ENCODE measurements at places on chromosomes 5 and 9.
A peak's percentile ranks its signal among the peaks of the same experiment; 100 is the strongest.

GRCh38 chr9:115398996-115399395, 281.0 kb upstream of the TNC start:
- no peak for DNase-seq

- no peak for DNase-seq
These were observed 12.2 kb upstream of the SLC44A1 start for GRCh38 chr9:105232207-105232606.

- DNase-seq: no peak
These were observed 339.2 kb downstream of the ARL15 start for GRCh38 chr5:53971131-53971530.

GRCh38 chr5:56301069-56301468, 67.9 kb upstream of the ANKRD55 start:
- peak; percentile 19 for DNase-seq

GRCh38 chr5:8650186-8650585, 781.2 kb downstream of the MTRR start:
- DNase-seq: no peak

DNA sequence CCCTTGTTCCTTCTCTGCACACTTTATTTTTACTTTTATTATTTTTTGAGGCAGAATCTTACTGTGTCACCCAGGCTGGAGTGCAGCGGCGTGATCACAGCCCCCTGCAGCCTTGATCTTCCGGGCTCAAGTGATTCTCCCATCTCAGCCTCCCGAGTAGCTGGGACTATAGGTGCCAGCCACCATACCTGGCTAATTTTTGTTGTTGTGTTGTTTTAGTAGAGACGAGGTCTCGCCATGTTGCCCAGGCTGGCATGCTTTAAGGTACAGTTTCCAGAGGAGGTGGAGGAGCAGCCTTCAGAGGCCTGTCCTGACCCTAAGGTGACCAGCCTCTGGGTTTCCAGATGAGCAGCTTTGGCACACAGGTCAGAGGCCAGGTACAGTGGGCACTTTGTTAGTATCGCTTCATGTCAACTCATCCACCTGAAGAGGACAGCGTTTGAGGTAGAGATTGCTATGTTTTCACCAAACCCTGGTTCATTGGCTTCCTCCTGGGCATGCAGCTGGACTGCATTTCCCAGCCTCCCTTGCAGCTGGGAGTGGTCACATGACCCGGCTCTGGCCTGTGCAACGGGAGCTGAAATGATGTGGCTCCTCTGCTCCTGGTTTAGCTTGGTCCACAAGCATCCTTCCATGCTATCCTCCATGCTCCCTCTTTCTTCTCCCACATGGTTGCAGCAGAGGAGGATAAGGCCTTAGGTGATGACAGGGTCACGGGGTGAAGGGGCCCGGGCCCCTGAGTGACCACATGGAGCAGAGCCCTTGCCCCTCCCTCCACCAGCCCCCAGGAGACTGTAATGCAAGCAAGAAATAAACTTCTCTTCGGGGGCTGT, 139.3 kb upstream of the IER5L start:
- no peak for DNase-seq

- DNase-seq: peak; percentile 34
These were observed 32.2 kb upstream of the KCNIP1 start for GRCh38 chr5:170471551-170472178.

DNA sequence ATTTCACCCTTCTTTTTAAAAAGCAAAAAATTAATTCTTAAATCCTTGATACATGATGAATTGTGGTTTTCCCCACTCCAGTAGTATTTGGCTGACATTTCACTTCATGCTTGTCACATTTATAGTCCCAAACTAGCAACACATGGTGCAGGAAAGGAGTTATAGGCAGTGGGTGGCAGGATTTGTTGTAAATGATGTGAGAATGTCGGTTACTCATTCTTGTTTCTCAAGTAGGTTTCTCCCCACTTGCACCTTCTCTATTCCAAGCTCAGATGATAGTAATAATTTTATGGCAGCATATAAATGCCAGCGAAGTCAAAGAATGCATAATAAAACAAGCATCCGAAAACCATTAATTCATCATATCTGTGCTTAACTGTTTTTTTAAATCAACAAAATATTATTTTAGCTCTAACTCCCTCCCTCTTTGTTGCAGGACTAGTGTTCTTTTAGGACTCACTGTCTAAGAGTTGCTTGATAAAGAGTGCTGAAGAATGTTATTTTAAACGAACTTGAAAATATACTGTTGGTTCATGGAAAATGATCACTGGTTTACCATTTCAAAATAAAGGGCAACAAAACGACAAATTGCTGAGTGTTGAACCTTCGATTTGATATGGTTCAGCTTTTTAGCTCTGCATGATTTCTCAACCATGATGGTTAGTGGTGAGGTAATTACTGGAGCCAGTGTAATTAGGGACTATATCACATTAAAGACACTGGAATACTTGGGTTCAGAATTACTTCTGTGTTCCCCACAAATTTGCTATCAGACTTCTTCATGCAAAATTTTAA, 88.1 kb upstream of the ADAMTSL1 start:
- DNase-seq: no peak

DNA sequence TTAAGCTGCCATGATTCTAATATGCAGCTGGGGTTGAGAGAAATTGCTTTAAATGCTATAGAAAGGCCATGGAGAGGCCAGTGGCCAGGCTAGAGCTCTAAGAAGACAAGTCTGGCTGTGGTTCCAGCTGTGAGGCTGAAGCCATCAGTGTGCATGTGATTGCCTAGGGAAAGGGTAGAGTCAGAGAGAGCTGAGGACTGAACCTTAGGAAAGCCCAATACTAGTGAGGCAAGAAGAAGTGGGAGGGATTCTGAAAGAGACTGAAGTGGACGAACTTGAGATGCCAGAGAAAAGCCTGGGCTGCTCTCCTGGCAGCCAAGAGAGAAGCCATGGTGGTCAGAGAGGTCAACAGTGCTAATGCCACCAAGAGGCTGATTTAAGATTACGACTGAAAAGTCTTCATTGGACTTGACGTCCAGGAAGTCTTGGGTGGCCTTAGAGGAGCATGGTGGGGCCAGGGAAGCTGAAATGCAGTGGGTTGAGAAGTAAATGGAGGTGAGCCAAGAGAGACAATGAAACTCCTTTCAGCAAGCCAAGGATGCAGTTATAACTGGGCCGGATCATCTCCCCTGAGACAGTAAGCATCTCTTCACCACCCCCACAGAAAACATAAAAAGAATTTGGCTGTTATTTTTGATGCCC, 133.2 kb downstream of the TMEM174 start:
- DNase-seq: no peak

DNA sequence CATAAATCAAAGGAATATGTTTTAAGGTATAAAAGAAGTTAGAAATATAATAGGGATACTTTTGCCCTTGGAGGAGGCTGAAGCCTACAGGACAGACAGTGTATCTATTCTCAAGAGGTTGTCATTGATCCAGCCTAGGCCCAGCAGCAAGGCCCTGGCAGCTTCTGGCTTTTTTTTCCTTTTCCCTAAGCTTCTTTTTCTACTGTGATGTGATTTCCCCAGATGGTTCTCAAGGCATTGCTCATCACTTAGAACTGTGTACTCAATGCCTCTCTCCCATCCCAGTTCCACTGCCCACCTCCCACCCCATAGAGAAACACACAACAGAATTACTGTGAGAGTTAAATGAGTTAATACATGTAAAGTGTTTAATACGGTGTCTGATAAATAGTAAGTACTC, 88.6 kb downstream of the SLC44A1 start:
- no peak for DNase-seq

DNA sequence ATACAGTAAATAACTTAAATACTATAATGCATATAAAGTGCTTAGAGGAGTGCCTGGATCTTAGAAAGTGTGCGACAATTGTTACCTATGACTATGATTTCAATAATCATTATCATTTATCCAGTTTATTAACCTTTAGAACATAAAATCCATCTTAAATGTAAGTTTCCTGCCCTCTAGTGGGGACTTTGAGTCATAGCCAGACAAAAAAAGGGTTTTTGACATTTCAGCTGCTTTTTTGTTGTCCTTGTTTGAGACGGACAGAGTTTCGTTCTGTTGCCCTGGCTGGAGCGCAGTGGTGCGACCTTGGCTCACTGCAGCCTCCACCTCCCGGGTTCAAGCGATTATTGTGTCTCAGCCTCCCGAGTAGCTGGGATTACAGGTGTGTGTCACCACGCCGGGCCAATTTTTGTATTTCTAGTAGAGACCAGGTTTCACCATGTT, 9.7 kb upstream of the C9orf152 start:
- DNase-seq: peak; percentile 43

GRCh38 chr9:71146511-71146910, 25.1 kb upstream of the TRPM3 start:
- no peak for DNase-seq

- no peak for DNase-seq
These were observed 10.2 kb downstream of the SPATA9 start for GRCh38 chr5:95672641-95673040.

- DNase-seq: no peak
These were observed 92.1 kb upstream of the MAP1B start for GRCh38 chr5:72015103-72015548.

DNA sequence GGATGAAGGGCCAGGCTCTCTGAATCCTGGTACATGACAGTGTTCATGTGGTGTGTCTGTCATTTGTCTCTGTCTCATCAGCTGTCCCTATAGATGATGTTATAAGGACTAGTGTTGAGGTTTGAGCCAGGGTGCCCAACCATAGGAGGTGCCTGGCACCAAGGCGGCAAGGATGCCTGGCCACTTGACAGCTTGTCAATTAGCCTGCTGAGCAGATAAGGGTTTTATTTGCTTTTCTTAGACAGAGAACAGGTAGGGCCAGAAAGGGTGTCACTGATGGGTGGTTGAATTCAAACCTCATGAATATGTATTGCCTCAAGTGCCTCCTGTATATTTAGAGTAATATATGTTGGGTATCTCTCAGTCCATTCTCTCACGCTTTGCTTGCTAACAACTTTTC, 30.1 kb upstream of the AUH start:
- DNase-seq: no peak

DNA sequence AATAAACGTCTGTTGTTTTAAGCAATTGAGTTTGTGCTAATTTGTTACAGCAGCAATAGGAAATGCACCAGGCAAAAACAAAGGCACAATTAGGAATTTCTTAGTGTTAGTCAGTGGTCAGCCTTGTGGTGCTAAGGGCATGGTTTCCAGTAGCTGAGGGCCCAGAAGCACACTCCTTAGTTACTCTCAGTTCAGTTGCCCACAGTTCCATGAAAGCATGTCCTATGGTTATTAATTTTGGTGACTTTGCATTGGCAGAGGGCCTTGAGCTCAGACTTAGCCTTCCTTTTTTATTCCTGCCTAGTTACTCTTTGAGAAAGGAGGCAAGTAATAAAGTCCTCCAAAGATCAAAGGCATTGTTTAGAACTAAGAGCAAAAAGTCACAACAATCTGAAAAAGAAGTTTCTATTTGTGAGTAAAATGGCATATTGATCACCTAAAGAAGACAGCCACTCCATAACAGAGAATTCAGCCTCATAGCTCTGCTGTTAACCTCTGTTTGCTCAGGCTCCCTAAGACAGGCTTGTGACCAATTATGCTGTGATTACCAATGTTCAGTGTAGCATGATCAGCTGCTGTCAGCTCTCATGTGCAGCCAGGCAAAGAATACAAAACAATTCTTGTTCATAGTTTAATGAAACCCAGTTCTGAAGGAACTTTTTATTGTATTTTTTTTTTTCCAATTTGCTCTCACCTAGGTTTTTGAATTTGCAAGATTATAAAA, 57.0 kb upstream of the MROH2B start:
- DNase-seq: no peak

DNA sequence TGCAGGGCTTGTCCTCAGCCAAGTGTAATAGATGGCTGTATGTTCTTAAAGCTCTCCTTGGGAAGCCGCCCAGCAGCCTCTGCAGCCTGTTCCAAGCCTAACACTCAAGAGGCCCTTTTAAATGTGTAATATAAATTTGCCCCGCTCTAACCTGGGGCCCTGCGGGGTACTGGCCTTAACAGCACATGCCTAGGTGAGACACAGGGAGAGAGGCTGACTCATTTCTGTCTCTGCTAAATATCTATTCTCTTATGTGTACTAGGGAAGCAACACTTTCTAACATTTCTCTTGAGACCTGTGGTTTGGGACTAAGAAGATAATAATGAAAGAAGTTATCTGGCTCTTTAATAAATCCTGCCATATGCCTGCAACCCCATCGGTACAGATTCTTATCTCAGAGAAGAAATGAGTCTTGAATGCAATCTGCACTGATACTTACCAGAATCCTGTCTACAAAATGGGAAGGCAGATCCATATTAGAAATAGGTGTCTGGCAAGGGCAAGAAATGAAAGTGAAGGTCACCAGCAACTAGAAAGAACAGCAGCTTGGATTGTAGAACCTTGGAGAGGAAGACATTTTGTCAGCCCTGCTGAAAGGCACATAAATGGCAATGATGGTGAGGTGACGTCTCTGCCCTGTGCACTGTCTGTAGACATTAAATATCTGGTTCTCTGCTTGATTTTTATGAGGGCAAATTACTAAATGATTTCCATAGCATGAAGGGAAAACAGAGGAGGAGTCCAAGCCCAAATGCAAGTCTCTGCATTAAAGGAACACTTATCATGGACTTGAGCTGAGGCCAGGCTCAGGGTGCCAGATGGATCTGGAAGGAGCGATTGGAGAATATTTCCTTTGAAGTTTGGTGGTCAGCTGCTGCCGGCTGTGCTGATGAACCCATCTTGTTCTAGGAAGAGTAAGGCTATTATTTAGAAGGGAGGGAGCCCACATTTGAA, 14.5 kb upstream of the TGFBI start:
- DNase-seq: no peak

DNA sequence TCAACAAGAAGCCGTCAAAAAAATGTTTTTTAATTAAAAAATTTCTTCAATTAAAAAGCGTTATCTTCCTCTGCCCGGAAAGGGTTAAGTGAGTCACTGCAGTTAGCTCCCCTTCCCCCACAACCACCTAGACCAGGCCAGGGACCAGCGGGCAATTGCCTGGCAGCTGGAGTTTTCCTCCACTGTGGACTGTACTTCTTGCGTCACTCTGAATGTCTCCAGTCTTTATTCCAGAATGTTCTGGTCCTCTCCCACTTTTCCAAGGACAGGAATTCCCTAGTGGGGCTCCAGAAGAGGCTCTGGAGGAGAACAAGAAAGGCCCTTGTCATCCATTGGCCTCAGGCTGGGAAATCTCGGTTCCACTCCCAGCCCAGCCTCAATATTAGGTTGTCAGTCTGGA, 114.0 kb downstream of the C9orf50 start:
- DNase-seq: no peak

DNA sequence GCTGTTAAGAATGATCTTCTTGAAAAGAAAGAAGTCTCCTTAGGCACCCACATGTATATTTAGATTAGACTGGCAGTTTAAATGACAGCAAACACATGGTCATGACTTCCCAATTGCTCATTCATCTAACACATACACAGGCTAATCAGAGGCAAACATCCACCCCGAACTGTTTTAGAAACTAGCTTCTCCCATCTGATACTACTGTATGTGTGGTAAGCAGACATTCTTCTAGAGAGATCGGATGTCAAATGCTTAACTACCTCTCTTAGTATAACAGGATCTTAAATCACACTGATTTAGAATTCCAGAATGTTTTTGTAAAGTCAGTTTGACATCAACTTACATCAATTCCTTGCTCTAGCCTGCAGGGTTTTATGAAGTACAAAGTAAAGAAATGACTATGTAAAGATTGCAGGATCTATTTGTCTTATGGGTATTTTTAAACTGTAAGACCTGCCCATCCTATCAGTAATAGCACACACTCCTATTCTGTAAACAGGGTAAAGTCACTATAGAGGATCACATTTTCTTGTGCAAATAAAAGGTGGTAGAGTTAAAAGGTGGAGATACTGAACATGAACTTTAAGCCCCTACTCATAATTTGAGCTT, 239.7 kb downstream of the MLLT3 start:
- no peak for DNase-seq

- no peak for DNase-seq
These were observed 66.0 kb downstream of the FOXB2 start for GRCh38 chr9:77085416-77085815.
